ENCODE measurements at places on chromosomes 4 and X.

DNA sequence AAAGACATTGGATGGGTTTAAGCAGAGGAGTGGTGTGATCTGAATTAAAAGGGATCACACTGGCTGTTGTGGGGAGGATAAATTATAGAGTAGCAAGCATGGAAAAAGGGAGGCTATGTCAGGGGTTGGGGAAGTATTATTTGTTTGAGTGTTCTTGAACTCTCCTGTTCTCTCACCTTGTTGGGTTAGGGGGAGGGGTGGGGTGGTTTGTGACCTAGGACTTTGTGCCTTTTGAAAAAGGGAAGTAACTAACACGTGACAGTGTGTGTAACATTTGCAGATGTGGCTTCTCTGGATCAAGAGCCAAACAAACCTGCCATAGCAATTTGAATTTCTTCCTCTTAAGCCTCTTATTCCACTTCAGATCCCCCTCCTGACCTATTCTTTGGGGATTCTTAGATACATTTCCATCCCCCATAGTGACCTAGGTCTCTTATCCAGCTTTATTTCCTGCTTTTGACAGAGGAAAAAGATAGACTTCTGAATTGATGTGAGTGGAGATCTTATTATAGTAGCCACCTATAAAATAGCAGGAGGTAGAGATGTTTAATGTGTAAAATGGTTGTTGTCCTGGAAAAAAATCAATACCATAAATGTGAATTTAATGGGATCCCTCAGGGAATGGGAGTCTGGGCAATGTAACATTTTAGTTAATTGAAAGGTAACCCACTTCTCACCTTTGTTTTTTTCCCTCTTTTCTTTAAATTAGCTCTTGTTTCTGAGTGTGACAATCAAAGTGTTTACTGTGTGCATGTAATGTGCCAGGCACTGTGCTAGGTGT lies 120.4 kb downstream of the CT47B1 start:
- DNase-seq = no peak

GRCh38 chr4:153585026-153585425 lies 99.1 kb upstream of the TLR2 start:
- no peak for DNase-seq

- DNase-seq = no peak
These were observed 314.4 kb downstream of the IL1RAPL1 start for GRCh38 chrX:28901637-28902036.

DNA sequence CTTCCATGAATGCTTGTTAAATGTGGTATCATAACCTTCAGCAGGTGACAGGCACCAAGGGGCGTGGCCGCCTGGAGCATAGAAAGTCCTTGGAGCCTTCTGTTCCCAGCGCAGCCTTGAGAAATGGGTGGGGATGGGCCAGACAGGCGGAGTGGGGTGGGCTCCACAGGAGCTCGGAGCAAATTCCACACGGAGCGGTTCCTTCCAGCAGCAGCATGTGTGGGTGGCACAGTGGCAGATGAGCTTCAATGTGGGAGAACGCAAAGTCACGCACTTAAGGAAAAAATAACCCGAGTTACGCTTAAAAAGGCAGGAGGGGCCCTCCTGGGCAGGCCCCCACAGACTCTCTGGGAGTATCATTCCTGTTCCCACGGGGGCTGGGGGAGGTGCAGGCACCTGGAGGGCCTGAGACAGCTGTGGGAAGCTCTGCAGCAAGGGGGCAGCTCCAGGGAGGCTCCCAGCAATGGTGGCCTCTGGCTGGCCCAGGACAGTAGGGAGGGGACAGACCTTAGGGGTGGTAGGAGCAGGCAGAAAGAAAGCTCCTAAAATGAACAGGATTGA lies 15.3 kb downstream of the TMEM271 start:
- no peak for DNase-seq

GRCh38 chr4:2141022-2141761 lies 82.1 kb downstream of the NAT8L start:
- DNase-seq = no peak

DNA sequence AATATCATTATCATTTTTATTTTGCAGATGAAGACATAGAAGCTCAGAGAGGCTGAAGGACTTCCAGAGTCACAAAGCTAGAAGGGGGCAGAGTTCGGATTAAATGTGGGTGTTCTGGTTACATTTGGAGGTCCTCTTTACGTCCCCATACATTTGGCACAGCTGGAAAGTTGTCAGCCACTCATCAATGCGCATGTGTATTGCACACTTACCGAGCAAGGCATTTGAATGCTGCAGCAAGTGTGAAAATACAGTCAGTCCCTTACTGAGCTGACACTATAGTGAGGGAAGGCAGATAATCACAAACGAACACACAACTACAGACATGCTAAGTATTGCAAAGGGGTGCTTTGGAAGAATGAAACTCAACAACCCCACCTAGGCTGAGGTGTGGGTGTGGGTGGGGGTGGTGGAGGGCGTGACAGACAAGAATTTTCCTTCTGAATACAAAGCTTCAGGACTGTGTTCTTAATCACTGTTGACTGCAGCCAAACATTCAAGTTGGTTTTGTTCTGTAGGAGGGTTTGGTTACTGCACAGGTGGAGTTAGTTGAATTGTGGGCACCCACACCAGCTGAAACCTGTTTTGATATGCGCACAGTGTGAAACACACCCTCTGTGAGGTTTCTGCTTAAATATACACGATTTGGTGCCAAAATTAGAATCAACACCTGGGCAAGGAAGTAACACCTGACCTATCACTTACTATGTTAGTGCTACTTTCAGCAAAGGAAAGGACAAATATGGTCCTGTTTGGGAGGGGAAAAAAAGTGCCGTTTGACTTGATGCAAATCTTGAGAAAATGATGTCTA lies 72.4 kb downstream of the COQ2 start:
- peak; percentile 78 for DNase-seq

- DNase-seq = no peak
These were observed 892.1 kb upstream of the INTU start for GRCh38 chr4:126740687-126741086.

DNA sequence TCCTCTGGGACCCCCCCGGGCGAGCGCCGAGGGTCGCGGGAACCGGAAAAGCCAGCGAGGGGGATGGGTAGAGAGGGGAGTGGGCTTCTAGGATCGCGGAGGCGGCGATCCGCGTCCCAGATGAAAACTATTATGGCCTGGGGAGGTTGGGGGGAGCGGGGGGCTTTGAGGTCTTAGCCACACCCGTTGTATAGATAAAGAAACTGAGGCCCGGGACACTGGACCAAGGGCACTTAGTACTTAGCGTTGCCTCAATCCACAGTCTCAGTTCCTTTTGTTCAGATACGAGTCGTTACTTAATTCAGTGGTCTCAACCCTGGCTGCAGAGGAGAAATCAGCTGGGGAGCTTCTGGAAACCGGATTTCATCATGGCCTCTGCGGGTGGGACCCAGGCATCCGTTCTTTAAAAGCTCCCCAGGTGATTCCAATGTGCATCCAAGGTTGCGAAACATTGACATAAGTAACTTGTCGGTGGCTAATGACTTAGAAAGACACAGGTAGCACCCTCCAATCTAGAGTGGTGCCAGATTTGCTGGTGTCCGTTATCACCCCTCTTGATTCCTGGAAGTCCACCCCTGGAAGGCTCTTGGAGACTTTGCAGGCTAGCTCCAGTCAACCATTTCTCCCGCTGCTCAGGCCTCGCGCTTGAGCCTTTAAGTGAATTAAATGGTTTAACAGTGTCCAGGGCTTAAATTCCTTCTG lies 90.7 kb downstream of the GEMIN8 start:
- no peak for DNase-seq

DNA sequence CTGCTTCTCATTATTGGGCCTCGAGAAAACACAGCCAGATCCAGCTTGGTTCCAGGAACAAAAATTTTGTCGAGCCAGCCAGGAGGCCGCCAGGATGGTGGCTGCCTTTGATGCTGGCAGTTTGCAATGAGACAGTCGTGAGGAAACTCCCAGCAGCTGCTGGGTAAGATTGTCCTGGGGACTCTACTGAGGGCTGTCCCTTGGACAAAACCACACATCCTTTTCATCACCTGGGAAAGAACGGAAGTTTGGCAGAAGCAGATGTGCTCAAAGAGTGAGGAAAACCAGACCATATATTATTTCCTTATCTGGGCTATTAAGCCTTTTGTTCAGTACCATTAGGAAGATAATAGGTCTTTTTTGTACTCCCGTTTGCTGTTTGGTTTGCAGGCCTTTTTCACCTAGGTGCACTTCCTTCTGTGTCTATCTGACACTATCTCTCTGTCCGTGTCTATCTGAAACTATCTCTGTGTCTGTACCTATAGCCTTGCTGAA lies 13.4 kb upstream of the PAPSS1 start:
- no peak for DNase-seq

GRCh38 chrX:21645431-21645830 lies 12.7 kb downstream of the KLHL34 start:
- DNase-seq = no peak

- peak; percentile 22 for DNase-seq
These were observed 898 bp downstream of the UBQLN2 start for GRCh38 chrX:56564164-56564885.

- DNase-seq = peak; percentile 2
These were observed 57.2 kb upstream of the MTMR1 start for GRCh38 chrX:150635952-150636351.
